ENCODE measurements at places on chromosomes 12 and 14. TPM values are rescaled to one million over a fixed set of nuclear protein-coding genes. Genes with fewer than 3 reads are reported as not detected.

- H3K27me3 ChIP-seq = no peaks in the 10 kb centered on the region
- peaks cover 17% of the 10 kb centered on the region for H3K4me1 ChIP-seq
- H3K36me3 ChIP-seq = peaks cover 36% of the 10 kb centered on the region
- DNase-seq = no peak
Observed at GRCh38 chr14:72939630-72940029, 13.4 kb downstream of the DCAF4 start.

GRCh38 chr12:24705216-24705615 lies 243.7 kb downstream of the BCAT1 start:
- no peak overlapping the region for H3K27ac ChIP-seq
- H3K36me3 ChIP-seq = no peaks in the 10 kb centered on the region
- H3K4me3 ChIP-seq = no peak overlapping the region
- H3K4me1 ChIP-seq = peaks cover 10% of the 10 kb centered on the region

GRCh38 chr12:100141666-100141997 lies 1.0 kb downstream of the BLTP3B start:
- H3K27me3 ChIP-seq = no peaks in the 10 kb centered on the region
- peaks cover 13% of the 10 kb centered on the region for H3K36me3 ChIP-seq
- H3K27ac ChIP-seq = peak overlapping the region; percentile 100
- peak; percentile 53 for DNase-seq
- peak overlapping the region; percentile 99 for H3K4me3 ChIP-seq

- H3K27ac ChIP-seq = no peak overlapping the region
- DNase-seq = no peak
- no peaks in the 10 kb centered on the region for H3K4me1 ChIP-seq
- peaks cover 3% of the 10 kb centered on the region for H3K27me3 ChIP-seq
- no peaks in the 10 kb centered on the region for H3K36me3 ChIP-seq
Observed at GRCh38 chr12:58364389-58365086, 423.2 kb downstream of the ATP23 start.

- no peak overlapping the region for H3K4me3 ChIP-seq
- no peak for DNase-seq
- H3K27me3 ChIP-seq = peaks cover 8% of the 10 kb centered on the region
- no peaks in the 10 kb centered on the region for H3K36me3 ChIP-seq
Observed at GRCh38 chr12:52204095-52204930, 12.5 kb upstream of the KRT80 start.

GRCh38 chr14:104865081-104865630 lies at the start of gene CEP170B:
TSS of gene CEP170B (plus strand) at chr14:104865268. CDS start at chr14:104868451, 3,183 bp downstream.
- peaks cover 25% of the 10 kb centered on the region for H3K27me3 ChIP-seq
- H3K27ac ChIP-seq = no peak within 1 kb of the TSS
- peak within 1 kb of the TSS; percentile 60 for H3K4me3 ChIP-seq
- H3K36me3 ChIP-seq = no peaks in the 10 kb centered on the region
- H3K4me1 ChIP-seq = no peaks in the 10 kb centered on the region
- DNase-seq = no peak

Gene KRT79
- total RNA-seq = 1.6 TPM

GRCh38 chr14:97298331-97298730 lies 501.1 kb downstream of the VRK1 start:
- H3K27me3 ChIP-seq = peaks cover 4% of the 10 kb centered on the region
- DNase-seq = no peak
- H3K36me3 ChIP-seq = no peaks in the 10 kb centered on the region
- no peak overlapping the region for H3K4me3 ChIP-seq
- peaks cover 6% of the 10 kb centered on the region for H3K4me1 ChIP-seq
- no peak overlapping the region for H3K27ac ChIP-seq

DNA sequence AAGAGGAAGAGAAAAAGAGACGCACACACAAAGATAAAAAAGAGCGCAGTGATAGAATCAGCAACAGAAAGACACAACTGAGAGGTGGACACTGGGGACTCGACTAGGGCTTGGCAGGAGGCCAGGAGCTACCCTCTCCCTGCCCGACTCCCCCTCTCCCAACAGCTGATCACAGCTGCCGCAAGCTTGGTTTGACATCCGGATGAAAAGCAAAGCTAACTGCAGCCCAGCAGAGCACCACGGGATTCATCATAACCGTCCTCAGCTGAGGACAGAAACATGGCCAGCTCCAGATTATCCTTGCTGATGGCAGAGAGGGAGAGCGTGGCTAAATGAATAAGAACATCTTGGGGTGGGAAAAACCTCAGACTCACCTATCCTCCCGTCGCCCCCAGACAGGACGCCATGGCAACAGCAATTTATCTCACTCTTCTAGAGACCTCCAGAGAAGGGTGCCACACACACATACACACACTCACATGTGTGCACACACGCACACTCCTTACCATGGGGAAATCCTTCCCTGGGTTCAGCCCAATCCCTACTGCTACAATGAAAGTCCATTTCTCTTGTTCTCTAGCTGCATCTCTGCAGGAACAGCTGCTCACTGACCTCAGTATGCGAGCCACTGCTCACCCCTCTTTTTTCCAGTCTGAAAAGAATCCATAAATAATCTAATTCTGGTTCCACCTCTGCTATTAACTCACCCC lies 135.3 kb downstream of the NTF3 start:
- no peak overlapping the region for H3K27ac ChIP-seq
- H3K27me3 ChIP-seq = peaks cover 10% of the 10 kb centered on the region
- H3K4me3 ChIP-seq = no peak overlapping the region
- no peaks in the 10 kb centered on the region for H3K4me1 ChIP-seq

Gene RNASE3
- not detected for total RNA-seq
